K562 (cell line): ENCODE measurements at places on chromosomes 1 and 21. TPM values are rescaled to one million over a fixed set of nuclear protein-coding genes. Genes with fewer than 3 reads are reported as not detected.

DNA sequence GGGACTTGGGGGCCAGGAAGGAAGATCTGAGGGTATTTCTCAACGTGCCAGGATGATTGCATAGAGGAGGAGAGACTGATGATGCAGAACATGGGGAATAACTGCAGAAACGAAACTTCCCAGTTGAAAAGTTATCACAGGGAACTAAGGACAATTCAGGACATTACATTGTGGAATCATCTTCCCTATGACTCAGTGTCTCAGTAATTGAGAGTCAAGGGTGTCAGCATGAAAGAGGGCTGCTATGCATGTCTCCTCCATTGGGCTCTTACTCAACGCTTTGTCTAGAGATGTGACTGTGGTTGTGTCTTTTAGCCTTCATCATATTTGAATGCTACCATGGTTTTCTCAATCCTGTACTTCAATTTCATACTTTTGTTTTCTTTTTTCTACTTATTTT, 48.9 kb upstream of the PTGFR start:
- H3K27ac ChIP-seq, result no peak overlapping the region
- no peaks in the 10 kb centered on the region for H3K4me1 ChIP-seq
- H3K4me3 ChIP-seq, result no peak overlapping the region
- no peak for DNase-seq

DNA sequence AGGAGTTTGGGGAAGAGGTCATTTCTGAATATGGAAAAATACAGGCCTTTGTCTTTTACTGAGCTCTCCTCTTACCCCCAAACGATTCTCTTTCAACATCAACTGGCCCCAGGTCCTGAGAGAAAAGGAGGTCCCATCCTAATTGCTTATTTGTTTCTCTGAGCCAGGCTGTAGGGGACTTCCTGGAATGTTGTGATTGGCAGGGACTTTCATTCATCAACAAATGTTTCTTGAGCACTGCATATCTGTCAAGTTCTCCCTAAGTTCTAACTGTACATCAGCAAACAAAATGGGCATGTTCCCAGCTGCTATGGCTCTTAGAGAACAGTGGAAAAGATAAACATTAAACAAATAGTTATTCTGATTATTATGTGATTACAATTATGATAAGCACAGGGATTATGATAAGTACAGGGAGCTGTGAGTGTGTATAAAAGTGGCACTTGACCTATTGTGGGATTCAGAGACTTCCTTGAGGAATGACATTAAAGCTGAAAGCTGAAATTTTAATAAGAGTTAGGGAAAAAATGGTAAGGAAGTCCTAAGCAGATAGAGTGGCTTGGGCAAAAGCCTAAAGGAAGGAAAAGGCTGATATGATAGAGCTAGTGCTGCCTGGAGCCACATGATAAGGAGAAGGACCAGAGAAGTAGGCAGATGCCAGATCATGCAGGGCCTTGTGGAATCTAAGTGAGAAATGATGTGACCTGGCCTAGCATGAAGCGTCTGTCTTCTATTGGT, 11.6 kb downstream of the GPX7 start:
- H3K27ac ChIP-seq, result peak overlapping the region; percentile 59
- peaks cover 28% of the 10 kb centered on the region for H3K4me1 ChIP-seq
- H3K36me3 ChIP-seq, result no peaks in the 10 kb centered on the region
- no peak overlapping the region for H3K4me3 ChIP-seq
- no peaks in the 10 kb centered on the region for H3K27me3 ChIP-seq
- peak; percentile 71 for DNase-seq

DNA sequence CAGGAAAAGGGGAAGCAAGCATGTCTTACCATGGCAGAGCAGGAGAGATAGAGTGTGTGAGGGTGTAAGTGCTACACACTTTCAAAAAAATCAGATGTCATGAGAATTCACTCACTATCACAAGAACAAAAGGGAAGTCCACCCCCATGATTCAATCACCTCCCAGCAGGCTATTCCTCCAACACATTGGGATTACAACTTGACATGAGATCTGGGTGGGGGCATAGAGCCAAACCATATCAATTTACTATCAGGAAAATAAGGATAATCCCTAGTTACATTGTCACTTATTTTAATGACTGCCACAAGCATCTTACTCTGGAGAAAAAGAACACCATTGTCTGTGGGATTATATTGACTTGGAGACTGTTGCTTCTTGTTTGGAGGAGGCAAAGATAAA, 66.1 kb upstream of the VANGL1 start:
- no peak overlapping the region for H3K4me3 ChIP-seq
- H3K36me3 ChIP-seq, result no peaks in the 10 kb centered on the region
- no peak for DNase-seq

DNA sequence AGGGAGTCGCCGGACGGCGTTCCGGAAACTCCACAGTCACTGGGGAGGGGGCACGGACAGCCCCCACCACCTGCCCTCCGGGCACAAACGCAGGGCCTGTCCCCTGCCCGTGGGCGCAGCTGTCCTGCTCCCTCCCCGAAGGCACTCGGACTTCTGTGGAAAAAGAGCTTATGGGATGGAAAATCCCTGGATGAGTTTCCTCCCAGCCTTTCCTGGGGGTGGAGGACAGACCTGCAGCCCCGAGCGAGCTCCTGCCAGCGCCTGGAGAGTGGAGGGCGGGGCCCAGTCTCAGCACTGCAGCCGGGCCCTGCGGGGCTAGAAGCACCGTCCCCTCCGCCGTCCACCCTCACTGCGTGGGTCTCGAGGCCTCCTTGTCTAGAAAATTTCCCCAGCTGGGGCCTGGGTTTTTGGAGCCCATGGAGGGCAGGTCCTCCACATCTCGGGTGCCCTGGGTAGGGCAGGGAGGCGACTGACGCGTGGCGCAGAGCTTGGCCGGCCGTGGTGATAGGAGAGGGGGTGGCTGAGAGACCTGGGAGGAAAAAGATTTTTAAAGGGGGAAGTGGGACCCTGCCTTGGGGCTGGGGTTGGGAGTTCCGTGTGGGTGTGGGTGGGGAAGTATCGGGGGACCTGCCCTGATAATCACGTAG, 6.4 kb upstream of the COL6A1 start:
- H3K36me3 ChIP-seq, result no peaks in the 10 kb centered on the region
- DNase-seq, result no peak
- no peak overlapping the region for H3K4me3 ChIP-seq

The AGT gene
- polyA plus RNA-seq, result not detected in 2 replicates

DNA sequence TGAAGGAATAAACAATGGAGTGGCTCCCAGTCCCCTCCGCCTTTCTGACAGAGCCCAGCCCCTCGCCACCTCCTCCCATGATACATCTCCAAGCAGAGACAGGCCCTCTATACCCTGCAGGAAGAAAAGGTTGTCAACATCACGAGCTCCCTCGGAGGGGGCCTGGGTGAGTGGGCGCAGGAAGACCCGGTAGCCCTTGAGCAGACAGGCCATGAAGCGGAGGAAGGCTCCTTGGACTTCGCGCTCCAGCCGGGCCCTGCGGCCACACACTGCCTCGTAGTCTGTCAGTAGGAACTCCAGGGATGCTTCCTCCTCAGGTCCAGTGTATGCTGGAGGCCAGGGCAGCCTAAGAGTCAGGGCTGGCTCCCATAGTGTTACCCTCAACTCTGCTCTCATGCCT, 7.0 kb downstream of the DENND4B start:
- no peak overlapping the region for H3K4me3 ChIP-seq
- peaks cover 8% of the 10 kb centered on the region for H3K4me1 ChIP-seq
- no peak for DNase-seq
- H3K36me3 ChIP-seq, result peaks cover 90% of the 10 kb centered on the region
- H3K27me3 ChIP-seq, result no peaks in the 10 kb centered on the region

GRCh38 chr1:65946960-65947359, 154.3 kb downstream of the PDE4B start:
- H3K4me1 ChIP-seq, result peaks cover 3% of the 10 kb centered on the region; the same call in 1 of the 3 replicates
- H3K36me3 ChIP-seq, result no peaks in the 10 kb centered on the region
- no peak overlapping the region for H3K27ac ChIP-seq
- no peaks in the 10 kb centered on the region for H3K27me3 ChIP-seq

GRCh38 chr1:56073206-56073605, 506.2 kb downstream of the PLPP3 start:
- no peaks in the 10 kb centered on the region for H3K4me1 ChIP-seq
- no peaks in the 10 kb centered on the region for H3K27me3 ChIP-seq
- no peak overlapping the region for H3K27ac ChIP-seq
- H3K4me3 ChIP-seq, result no peak overlapping the region

DNA sequence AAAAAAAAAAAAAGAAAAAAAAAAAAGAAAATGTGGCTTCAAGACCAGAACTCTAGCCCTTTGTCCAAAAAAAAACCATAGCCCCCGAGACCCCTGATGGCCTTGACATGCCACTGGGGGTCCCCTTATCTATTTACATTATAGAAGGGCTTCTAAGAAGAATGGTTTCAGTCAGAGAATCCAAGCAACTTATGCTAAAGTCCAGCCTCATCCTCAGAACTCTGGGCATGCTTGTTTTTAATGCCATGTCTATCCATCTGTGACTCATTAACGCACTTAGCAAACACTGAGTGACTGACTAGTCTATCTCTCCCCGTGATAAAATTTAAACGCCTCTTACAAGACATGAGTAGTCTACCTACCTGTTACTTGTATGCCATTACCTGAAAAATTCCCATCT, 29.3 kb downstream of the ERG start:
- peaks cover 4% of the 10 kb centered on the region; the same call in 1 of the 2 replicates for H3K4me1 ChIP-seq
- no peak overlapping the region for H3K27ac ChIP-seq
- no peak for DNase-seq
- H3K36me3 ChIP-seq, result no peaks in the 10 kb centered on the region

The RYR2 gene
- 0.42 and 0.47 TPM in 2 replicates for polyA plus RNA-seq

GRCh38 chr1:198295225-198295624, 138.4 kb downstream of the NEK7 start:
- no peak for DNase-seq
- H3K4me1 ChIP-seq, result no peaks in the 10 kb centered on the region
- H3K27ac ChIP-seq, result no peak overlapping the region
- H3K27me3 ChIP-seq, result no peaks in the 10 kb centered on the region
- H3K36me3 ChIP-seq, result peaks cover 18% of the 10 kb centered on the region; the same call in 1 of the 3 replicates

GRCh38 chr1:177024623-177025022, 139.9 kb downstream of the ASTN1 start:
- no peak for DNase-seq
- no peak overlapping the region for H3K4me3 ChIP-seq
- no peaks in the 10 kb centered on the region for H3K4me1 ChIP-seq
- H3K36me3 ChIP-seq, result no peaks in the 10 kb centered on the region

DNA sequence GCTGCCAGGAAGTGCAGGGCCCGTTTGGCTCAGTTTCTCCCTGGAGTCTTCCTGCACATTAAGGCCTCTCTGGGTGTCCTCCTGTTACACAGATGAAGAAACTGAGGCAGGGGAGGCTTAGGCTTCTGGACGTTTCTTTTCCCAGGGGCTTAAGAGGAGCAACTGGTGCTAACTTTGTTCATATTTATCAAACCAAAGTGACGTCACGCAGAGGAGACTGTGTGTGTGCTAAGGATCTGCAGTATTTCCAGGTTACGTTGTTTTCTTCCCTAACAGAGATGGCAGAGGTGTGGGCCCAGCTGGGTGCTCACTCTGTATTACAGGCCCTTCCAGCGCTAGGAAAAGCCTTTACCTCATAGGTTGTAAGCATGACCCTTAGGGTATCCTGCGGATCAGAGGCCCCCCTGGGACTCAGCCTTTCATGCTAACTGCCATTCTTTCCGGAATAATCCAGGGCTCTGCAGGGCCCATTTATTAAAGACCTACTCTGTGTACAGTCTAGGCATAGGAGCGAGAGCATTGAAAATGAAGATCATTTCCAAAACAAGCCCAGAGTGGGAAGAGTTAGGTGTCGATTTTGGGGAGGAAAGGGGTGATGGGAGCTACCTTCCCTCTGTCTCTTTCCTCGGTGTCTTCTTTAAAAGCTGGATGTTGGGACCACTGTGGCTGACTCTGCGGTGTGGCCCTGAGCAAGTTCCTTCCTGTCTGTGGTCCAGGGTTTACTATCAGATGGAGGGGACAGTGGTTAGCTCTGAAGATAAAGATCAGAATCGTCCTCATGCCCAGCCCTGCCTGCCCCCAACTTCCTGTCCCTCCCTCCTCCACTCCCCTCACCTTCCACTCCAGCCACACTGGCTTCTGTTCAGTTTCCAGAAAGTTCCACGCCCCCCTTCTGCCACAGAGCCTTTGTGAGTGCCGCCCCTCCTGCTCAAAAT, 4.6 kb downstream of the AGTRAP start:
- H3K27me3 ChIP-seq, result no peaks in the 10 kb centered on the region
- H3K4me3 ChIP-seq, result no peak overlapping the region
- peak overlapping the region; percentile 64 for H3K27ac ChIP-seq
- peaks cover 12% of the 10 kb centered on the region; the same call in 2 of the 3 replicates for H3K36me3 ChIP-seq
- peaks cover 54% of the 10 kb centered on the region for H3K4me1 ChIP-seq

The SLC2A5 gene
- polyA plus RNA-seq, result not detected in 2 replicates

DNA sequence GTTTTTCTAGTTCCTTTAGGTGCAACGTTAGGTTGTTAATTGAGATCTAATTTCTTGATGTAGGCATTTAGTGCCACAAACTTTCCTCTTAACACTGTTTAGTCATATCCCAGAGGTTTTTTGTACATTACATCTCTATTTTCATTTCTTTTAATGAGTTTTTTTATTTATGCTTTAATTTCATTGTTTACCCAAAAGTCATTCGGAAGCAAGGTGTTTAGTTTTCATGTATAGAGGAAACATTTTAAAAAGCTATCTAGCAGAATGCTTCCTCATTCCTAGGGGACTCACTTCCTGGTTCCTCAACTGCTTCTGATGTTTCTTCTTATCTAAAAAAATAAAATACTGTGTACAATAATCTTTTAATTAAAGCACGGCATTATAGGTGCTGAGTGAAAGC, 307.2 kb upstream of the CAMK1G start:
- no peak overlapping the region for H3K4me3 ChIP-seq
- no peaks in the 10 kb centered on the region for H3K4me1 ChIP-seq
- no peaks in the 10 kb centered on the region for H3K36me3 ChIP-seq
- no peak overlapping the region for H3K27ac ChIP-seq
- no peaks in the 10 kb centered on the region for H3K27me3 ChIP-seq

- H3K4me3 ChIP-seq, result no peak overlapping the region
- H3K27ac ChIP-seq, result no peak overlapping the region
- no peak for DNase-seq
- no peaks in the 10 kb centered on the region for H3K36me3 ChIP-seq
- no peaks in the 10 kb centered on the region for H3K4me1 ChIP-seq
Observed at GRCh38 chr1:222754366-222755139, 17.6 kb downstream of the FAM177B start.
